ENCODE measurements at places on chromosomes 3 and 15.
A peak's percentile ranks its signal among the peaks of the same experiment; 100 is the strongest.

- no peak for DNase-seq
These were observed 79.1 kb upstream of the HES1 start for GRCh38 chr3:194056731-194057415.

DNA sequence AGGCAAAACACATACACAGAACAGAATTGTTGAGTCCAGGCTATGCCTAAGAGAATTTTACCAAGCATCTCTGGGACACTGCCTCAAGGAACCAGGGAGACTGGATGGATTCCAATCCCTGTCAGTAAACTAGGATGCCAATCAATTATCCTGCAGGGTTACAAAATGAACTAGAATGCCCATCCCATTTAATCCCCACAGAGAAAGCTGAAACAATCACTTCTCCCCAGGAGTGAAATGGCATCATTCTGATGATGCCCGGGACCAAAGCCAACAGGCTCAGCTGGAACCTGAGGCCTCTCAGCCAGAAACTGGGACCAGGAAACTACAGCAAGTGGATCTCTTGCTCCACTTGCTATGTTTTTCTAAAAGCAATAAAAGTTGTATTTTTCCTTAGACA is 130.0 kb upstream of the TJP1 start:
- DNase-seq, result no peak

- no peak for DNase-seq
These were observed 153.7 kb upstream of the ABI3BP start for GRCh38 chr3:101146946-101147345.

GRCh38 chr3:72248869-72249268 is 463.9 kb upstream of the PROK2 start:
- no peak for DNase-seq

- peak; percentile 31 for DNase-seq
These were observed 926 bp upstream of the SKOR1 start for GRCh38 chr15:67824197-67824968.

DNA sequence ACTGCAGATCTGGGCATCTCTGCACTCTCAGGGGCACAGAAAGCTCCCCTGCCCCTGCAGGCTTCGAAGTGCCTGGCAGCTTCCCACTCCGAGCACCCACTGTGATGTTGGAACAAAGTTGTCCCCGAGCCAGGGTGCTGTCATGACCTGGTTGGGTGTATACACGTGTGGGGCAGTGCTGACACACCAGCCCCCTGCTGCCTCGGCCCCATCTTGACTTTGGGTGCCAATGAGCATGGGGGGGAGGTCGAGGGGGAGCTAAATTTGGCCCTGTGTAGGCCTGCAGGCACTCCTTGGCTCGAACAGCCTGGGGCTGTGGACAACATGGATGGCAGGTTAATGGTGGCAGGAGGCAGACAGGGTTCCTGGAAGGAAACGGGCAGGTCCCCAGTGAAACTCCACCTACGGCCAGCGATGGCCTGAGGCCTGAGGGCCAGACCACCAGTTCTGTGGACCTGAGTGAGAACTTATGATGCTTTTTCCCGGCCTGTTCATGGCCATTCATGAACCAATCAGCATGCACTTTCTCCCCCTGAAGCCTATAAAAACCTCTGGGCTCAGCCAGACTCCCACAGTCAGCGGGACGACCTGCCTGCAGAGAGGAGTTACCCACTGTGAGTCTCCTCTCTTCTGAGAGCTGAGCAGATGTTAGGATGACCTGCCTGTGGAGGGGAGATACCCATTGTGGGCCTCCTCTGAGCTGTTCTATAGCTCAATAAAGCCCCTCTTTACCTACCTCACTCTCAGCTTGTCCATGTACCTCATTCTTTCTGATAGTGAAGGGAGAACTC is 1029.1 kb upstream of the GBE1 start:
- DNase-seq, result peak; percentile 26

GRCh38 chr3:52614689-52615088 is 71.0 kb downstream of the PBRM1 start:
- no peak for DNase-seq

DNA sequence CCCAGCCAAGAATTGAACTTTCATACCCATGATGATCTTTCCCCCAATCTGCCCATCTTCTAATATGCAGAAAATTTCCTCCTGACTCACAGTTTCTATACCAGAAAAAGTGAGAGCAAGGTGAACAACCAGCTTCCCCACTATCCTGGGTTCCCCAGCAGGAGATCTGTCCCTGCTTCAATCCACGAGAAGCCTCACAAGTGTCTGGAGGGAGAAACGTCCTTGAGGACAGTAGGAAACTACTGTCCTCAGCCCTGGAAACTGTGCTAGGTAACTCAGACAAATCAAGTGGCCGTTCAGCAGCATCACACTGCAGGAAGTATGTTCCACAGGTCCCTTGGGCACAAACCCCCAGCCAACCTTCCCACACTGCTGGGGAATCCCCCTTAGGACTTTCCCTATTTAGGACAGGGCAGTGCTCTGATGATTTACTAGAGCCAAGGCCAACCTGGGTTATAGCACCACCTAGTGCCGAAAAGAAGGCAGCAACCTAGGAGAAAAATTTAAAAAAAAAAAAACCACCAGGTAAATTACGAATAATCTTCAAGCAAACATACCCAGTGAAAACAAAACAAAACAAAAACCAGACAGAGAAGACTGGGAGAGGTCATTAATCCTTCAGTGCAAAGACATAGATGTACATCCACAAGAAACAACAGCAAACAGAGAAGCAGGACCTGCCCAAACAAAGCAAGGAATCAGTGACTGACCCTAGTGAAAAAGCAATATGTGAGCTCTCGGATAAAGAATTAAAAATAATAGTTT is 36.0 kb downstream of the MORC1 start:
- no peak for DNase-seq

DNA sequence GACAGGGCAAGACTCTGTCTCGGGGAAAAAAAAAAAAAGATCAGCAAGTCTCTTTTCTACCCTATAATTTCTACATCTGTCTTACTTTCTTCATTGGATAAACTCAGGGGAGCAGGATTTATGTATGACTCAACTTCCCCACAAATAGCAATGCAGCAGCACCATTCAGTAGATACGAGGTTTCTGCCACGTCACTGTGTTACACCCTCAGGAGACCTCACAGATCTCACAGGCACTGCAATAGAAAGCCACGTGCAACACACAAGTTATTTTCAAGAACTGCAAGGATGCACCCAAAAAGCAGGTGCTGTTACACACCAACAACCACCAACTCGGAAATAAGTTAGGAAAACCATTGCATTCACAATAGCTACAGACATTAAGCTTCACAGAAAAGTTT is 30.2 kb downstream of the TSPAN3 start:
- no peak for DNase-seq

GRCh38 chr15:50137330-50137761 is 18.3 kb upstream of the ATP8B4 start:
- no peak for DNase-seq

DNA sequence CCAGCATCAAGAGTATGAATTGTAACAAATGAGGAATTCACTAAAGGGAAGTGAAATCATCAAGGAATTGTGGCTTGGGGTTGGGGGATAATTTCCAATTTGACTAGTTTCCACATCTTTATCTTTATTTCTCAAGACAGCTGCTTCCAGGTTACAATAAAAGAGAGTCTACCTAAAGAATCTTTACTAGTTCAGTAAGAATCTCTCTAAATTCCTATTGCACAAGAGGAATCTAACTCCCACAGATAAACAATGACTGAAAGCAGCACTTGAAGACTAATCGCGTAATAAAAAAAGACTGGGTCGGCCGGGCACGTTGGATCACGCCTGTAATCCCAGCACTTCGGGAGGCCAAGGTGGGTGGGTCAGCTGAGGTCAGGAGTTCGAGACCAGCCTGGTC is 194.4 kb downstream of the KBTBD8 start:
- no peak for DNase-seq

DNA sequence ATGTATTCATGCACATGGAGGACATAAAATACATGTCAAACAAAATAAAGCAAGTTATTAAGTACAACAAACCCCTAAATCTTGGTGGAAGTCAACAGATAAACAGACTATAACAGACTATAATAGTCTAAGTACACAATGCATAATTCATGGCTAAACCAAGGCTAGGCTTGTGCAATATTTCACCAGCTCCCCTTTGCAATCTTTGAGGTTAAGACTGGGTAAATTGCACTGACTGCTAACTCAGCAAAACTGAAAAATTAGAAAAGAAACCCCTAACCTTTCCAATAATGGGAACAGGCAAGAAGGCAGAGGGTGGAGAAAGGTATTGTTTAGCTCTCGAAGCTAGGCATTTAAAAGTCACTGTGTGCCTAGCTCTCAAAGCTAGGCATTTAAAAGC is 304.9 kb upstream of the WNT5A start:
- no peak for DNase-seq

DNA sequence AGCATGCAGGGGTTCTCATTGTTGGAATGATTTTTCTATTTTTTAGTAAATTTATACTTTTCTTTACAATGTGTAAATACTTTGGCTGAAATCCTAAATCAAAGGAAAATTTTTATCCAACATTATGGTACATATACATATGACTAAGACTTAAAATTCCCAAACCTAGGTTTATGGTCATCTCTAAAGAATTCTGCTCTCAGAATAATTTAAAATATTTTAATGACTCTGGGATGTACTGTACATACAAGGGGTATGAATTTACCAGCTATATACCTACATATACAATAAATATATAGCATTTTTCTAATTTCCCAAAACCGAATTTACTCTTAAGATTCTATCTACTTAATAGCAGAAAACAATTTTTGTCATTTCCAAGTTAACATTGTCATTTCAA is 137.9 kb upstream of the POU1F1 start:
- no peak for DNase-seq

- peak; percentile 60 for DNase-seq
These were observed 957 bp downstream of the ADCY5 start for GRCh38 chr3:123447749-123448517.

DNA sequence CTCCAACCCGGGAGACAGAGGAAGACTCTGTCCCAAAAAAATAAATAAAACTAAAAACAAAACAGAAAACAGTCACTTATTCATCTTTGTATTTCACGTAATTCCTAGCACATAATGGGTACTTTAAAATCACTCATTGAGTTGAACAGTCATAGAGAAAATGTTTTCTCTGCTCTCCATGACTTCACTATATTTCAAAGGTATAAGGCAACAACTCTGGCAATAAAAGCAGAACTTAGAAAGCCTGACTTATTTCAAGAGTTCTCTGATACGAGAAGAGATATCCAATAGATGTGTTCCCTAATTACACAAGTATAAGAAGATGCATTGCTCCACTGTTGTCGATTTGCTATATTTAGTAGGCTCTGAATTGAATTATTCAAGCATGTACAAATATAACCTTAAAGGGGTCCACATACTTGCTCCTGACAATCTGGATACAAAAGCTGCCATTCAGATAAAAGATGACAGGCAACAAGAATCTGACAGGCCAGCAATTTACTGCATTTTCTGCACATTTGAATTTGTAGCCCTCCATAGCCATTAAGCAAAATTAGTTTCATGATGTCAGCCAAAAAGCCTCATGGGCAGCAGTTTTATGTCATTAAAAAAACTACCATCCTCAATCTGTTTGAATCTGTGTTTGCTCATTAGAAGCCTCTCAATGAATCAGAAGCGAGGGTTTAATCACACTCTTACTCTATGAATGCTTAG is 47.9 kb downstream of the PEAK1 start:
- DNase-seq, result no peak

DNA sequence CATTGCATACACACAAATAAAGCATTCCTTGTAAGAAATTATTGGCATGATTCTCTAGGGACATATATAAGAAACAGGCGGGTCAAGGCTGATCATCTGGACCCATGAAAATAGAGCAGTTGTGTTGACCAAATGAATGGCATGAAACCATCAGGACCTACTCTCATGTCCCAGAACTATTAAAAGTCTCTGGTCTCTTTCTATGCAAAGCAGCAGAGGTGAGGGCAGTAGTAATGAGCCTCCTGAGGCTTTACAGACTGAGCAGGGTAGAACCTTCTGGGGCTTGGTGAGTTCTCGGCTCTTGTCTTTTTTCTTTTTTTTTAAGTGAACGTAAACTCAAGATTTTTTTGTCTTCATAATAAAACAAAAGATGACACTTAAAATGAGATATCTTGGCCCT is 9.3 kb downstream of the GLDN start:
- no peak for DNase-seq

Data from kidney (tissue), 22 donors.